Naive thymus-derived CD4-positive, alpha-beta T cell (primary cell): ENCODE measurements at places on chromosomes 7 and 10.

- DNase-seq: no peak
These were observed 93.9 kb downstream of the ZNRF2 start for GRCh38 chr7:30378275-30378674.

GRCh38 chr7:83921941-83922607 is 272.5 kb downstream of the SEMA3A start:
- no peak for DNase-seq

GRCh38 chr7:142813226-142813625 is 41.6 kb upstream of the EPHB6 start:
- no peak for DNase-seq

DNA sequence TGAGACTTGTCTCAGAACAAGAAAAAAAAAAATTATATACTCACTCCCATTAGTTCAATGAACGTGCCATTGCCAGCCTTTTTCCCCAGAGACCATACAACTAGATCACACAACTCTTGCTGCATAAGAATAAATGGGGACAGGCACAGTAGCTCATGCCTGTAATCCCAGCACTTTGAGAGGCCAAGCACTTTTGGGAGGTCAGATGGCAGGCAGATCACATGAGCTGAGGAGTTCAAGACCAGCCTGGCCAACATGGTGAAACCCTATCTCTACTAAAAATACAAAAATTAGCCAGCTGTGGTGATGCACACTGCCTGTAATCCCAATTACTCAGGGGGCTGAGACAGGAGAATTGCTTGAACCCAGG is 13.6 kb downstream of the PDLIM1 start:
- DNase-seq: no peak

DNA sequence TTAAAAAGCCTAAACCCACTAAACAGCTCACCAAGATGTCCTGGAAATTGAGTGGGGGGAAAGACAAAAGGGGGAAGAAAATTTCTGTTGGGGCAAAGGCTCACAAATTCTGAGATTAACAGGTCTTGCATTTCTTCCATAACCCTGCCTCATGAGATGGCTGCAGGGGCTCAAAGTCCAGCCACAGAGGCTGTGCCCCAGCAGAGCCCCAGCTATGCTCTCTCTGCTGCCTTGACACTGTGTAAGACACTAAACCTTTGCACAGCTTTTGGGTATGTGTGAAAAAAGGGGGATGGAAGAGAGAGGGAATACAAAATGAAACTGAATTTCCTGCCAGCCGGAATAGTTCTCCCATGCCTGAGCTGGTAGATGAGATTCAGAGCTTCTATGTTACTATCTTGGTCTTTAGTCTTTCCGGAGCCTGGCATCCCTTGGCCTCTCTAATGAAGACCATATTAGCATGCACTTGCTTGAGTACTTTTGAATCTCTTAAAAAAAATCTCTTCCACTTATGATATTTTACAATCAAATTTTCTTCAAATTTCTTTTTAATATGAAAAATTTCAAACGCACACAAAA is 240.0 kb upstream of the IMMP2L start:
- no peak for DNase-seq

GRCh38 chr7:90173127-90173844 is 19.0 kb downstream of the STEAP1 start:
- no peak for DNase-seq

- no peak for DNase-seq
These were observed 80.1 kb downstream of the SEC61G start for GRCh38 chr7:54678763-54679489.
